ENCODE measurements at places on chromosomes 3 and 15.

- no peak for DNase-seq
These were observed 8.1 kb downstream of the ABTB1 start for GRCh38 chr3:127680798-127681221.

GRCh38 chr3:100682056-100682853 lies 27.0 kb upstream of the TFG start:
- no peak for DNase-seq

GRCh38 chr15:64151727-64152506 lies at the start of gene SNX22:
TSS of gene SNX22 (plus strand) at chr15:64151731. CDS start at chr15:64151776, 45 bp downstream.
- peak; percentile 46 for DNase-seq

- no peak for DNase-seq
These were observed 112.0 kb downstream of the AKAP13 start for GRCh38 chr15:85492406-85492805.

DNA sequence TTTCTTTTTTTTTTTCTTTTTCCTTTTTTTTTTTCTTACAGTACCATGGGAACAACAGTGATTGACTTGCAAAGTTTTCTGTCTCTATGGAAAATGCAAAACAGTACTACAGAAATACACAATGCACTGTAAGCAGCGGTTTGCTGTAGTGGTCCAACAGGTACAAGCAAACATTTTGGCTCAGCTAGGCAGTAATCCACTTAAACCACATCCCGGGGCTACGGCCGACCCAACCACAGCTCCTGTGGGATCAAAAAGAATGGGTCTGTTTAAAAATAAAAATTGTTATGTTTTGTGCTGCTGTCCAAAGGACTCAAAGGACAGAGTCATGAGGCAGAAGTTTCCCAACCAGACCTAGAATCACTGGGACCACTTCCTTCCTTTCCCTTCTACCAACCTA lies 667.1 kb upstream of the ADAMTS9 start:
- no peak for DNase-seq

- no peak for DNase-seq
These were observed 454.6 kb upstream of the UBE2E2 start for GRCh38 chr3:22748453-22749045.

DNA sequence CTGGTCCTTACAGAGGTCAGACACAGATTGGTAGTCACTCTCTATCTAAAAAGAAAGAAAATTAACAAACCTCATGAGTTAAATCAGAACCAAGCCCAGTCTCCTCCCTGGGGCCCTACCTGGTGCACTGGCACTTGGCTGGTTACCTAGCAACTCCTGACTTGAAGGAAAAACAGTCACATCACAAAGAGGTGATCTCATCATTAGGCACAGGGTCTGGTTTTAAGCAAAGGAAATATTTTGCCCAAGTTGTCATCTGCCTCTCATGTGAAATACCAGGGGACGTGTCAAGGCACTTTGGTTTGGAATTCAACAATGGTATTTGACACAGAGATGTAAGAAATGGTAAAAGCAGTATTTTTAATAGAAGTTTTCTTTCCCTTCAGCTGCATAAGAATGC lies 47.7 kb upstream of the FMN1 start:
- DNase-seq = no peak

DNA sequence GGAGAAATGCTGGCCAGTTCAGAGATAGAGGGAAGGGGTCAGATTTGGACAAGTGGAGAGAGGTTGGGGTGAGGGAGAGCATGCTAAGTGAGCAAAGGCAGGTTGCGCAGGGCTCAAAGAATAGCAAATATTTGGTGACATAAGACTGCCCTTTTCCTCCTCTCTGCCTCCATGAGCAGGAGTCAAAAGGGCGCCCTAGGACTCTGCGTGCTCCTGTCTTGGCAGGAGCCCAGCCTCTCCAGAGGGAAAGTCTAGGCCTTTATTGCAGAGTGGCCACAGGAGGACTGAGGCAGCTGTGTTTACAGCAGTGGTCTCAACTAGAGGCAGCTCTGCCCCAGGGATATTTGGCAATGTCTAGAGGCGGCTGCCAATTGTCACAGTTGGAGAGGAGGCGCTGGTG lies 165.6 kb downstream of the FAM43A start:
- no peak for DNase-seq

Measured in NCI-H524 (cell line).